ENCODE measurements at places on chromosomes 6 and 20. TPM values are rescaled to one million over a fixed set of nuclear protein-coding genes. Genes with fewer than 3 reads are reported as not detected.

DNA sequence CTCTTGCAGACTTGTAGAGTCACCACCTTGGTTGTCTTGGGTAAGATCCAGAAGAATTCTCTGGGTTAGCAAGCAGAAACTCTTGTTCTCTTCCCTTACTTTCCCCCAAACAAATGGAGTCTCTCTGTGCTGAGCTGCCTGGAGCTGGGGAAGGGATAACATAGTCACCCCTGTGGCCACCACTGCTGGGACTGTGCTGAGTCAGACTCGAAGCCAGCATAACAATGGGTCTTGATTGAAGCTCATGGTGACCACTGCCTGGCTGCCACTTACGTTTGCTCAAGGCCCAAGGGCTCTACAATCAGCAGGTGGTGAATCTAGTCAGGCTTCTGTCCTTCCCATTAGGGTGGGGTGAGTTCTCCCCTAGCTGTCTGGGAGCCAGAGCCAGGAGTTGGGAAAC, 15.4 kb upstream of the ERVFRD-1 start:
- DNase-seq: no peak
- no peak overlapping the region for H3K27ac ChIP-seq
- no peak overlapping the region for H3K4me3 ChIP-seq
- H3K4me1 ChIP-seq: peaks cover 8% of the 10 kb centered on the region
- no peaks in the 10 kb centered on the region for H3K27me3 ChIP-seq
- peaks cover 19% of the 10 kb centered on the region for H3K36me3 ChIP-seq

- peaks cover 2% of the 10 kb centered on the region for H3K4me1 ChIP-seq
- DNase-seq: peak; percentile 49
- H3K27ac ChIP-seq: no peak overlapping the region
- H3K36me3 ChIP-seq: no peaks in the 10 kb centered on the region
- H3K27me3 ChIP-seq: peaks cover 20% of the 10 kb centered on the region
- H3K4me3 ChIP-seq: no peak overlapping the region
These were observed 95.0 kb upstream of the IFNGR1 start for GRCh38 chr6:137313928-137314855.

DNA sequence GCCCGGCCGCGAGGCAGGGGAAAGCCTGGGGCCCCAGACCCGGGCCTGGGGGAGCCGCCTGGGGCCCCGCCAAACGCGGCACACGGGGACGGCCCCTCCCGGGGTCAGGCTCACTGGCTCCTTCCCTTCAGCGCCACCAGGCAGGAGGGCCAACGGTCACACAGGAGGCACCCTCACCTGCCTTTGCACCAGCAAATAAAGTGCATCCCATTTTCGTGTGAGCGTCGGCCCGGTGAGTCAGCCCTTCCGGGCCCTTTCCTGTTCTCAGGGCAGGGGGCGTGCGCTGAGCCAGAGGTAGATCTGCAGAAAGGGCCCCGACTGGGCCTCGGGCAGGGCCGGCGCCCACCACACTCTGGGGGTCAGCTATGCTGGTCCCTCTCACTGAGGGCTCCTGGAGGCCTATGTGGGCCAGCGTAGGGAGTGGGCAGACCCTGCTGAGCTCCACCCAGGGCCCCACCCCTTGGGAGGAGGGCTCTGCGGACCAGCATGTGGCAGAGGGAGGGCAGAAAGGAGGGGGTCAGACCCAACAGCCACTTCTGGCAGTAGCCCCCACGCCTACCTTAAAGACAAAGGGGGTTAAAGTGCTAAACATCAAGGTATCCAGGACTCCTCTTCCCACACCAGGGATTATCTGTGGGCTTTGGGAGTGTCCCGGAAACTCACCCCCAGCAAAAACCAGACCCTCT, 931 bp upstream of the UCKL1 start:
- peaks cover 3% of the 10 kb centered on the region for H3K36me3 ChIP-seq
- peaks cover 24% of the 10 kb centered on the region for H3K4me1 ChIP-seq
- H3K27me3 ChIP-seq: no peaks in the 10 kb centered on the region
- H3K4me3 ChIP-seq: peak overlapping the region; percentile 71

- H3K27ac ChIP-seq: no peak overlapping the region
- H3K27me3 ChIP-seq: no peaks in the 10 kb centered on the region
- H3K36me3 ChIP-seq: peaks cover 16% of the 10 kb centered on the region
- peaks cover 19% of the 10 kb centered on the region for H3K4me1 ChIP-seq
- no peak for DNase-seq
These were observed 45.7 kb upstream of the IRF4 start for GRCh38 chr6:345747-346385.

- H3K27ac ChIP-seq: no peak overlapping the region
- DNase-seq: no peak
- H3K36me3 ChIP-seq: no peaks in the 10 kb centered on the region
- no peak overlapping the region for H3K4me3 ChIP-seq
- peaks cover 4% of the 10 kb centered on the region for H3K27me3 ChIP-seq
These were observed 116.1 kb upstream of the INSM1 start for GRCh38 chr20:20251836-20252235.

DNA sequence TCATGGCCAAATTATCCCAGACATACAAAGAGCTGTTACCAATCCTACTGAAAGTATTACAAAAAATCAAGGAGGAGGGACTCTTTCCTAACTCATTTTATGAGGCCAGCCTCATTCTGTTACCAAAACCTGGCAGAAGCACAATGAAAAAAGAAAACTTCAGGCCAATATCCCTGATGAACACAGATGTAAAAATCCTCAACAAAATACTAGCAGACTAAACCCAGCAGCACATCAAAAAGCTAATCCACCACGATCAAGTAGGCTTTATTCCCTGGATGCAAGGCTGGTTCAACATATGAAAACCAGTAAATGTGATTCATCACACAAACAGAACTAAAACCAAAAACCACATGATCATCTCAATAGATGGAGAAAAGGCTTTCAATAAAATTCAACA, 109.2 kb downstream of the C6orf118 start:
- no peak overlapping the region for H3K27ac ChIP-seq
- H3K36me3 ChIP-seq: no peaks in the 10 kb centered on the region
- no peak overlapping the region for H3K4me3 ChIP-seq
- H3K4me1 ChIP-seq: no peaks in the 10 kb centered on the region
- H3K27me3 ChIP-seq: no peaks in the 10 kb centered on the region

- H3K4me1 ChIP-seq: peaks cover 11% of the 10 kb centered on the region
- H3K27ac ChIP-seq: no peak overlapping the region
- no peak for DNase-seq
- H3K36me3 ChIP-seq: peaks cover 17% of the 10 kb centered on the region
These were observed 13.4 kb upstream of the CPNE5 start for GRCh38 chr6:36852481-36853147.

DNA sequence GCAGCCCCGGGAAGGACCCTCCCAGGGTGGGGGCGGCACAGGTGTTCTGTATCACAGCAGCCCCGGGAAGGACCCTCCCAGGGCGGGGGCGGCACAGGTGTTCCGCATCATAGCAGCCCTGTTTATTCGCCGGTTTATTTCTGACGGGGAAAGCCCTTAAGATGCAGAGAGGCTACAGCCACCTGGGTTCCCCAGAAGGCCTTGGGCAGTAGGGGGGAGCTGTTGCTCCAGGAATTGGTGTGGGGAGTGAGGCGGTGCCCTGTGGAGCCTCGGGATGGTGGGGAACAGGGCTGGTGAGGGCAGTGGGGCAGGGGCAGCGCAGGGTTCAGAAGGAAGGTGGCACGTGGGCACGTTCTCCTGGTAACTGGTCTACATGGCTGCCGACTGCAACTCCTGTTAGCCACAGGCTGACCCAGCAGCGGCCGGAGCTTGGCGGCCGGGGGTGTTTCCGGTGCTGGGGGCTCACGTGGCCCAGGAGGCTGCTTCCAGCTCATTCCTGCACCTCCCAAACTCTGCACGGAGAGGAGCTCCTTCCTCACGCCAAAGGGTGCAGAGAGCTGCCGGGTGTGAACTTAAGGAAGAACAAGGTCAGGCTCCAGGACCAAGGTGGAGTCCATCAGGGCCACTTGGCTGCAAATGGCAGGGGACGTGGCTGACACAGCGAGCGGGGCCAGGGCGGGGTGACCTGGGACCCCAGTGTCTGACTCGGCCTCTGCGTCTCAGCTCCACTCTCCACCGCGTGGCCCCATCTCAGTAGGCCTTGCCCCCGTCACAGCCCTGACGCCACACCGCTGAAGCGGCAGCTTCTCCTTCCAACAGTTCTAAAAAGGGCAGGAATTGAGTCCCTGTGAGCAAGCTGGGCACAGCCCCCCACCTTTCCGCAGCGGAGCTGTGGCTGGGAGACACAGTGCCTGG, 13.2 kb downstream of the SLCO4A1 start:
- H3K27ac ChIP-seq: no peak overlapping the region
- no peaks in the 10 kb centered on the region for H3K27me3 ChIP-seq
- H3K36me3 ChIP-seq: peaks cover 8% of the 10 kb centered on the region
- no peak overlapping the region for H3K4me3 ChIP-seq

- H3K36me3 ChIP-seq: no peaks in the 10 kb centered on the region
- H3K27ac ChIP-seq: no peak overlapping the region
- no peak for DNase-seq
- no peak overlapping the region for H3K4me3 ChIP-seq
- no peaks in the 10 kb centered on the region for H3K4me1 ChIP-seq
These were observed 115.6 kb upstream of the SLC24A3 start for GRCh38 chr20:19096843-19097242.

DNA sequence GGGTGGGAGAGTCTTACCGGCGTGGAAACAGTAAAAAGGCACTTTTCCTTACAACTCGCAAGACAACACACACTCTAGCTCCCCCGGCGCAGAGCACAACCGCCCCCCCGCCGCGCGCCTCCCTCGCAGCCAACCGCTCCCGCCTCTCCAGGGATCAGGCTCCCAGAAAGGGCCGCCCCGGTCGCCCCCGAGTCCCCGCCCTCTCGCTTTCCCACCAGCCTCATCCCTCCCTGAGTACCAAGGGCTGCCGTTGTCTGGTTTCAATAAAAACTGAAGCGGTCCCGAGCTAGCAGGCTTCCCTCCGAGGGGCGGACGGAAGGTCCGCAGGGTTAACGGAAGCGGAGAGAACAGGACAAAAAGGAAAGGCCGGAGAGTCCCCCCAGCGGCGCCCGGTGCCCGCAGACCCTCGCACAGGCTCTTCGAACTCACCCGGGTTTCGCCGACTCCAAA, 804 bp downstream of the ELOVL5 start:
- peaks cover 7% of the 10 kb centered on the region for H3K27me3 ChIP-seq
- H3K36me3 ChIP-seq: peaks cover 14% of the 10 kb centered on the region
- H3K27ac ChIP-seq: peak overlapping the region; percentile 94

DNA sequence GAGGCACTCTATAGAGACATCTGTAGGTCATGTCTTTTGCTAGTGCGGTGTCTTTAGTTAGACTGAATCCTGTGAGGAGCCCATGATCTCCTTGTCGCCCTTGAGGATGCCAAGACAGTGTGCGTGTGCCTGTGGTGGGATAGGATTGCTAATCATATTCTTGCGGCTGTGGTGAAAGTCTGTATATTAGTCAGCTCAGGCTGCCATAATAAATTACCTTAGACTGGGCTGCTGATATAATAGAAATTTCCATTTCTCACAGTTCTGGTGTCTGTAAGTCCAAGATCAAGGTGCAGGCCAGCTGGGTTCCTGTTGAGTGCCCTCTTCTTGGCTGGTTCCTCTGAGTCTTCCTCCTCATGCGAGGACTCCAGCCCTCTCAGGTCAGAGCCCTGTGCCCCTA, 141.2 kb downstream of the JARID2 start:
- no peak overlapping the region for H3K4me3 ChIP-seq
- no peaks in the 10 kb centered on the region for H3K27me3 ChIP-seq
- DNase-seq: no peak
- peaks cover 68% of the 10 kb centered on the region for H3K4me1 ChIP-seq

DNA sequence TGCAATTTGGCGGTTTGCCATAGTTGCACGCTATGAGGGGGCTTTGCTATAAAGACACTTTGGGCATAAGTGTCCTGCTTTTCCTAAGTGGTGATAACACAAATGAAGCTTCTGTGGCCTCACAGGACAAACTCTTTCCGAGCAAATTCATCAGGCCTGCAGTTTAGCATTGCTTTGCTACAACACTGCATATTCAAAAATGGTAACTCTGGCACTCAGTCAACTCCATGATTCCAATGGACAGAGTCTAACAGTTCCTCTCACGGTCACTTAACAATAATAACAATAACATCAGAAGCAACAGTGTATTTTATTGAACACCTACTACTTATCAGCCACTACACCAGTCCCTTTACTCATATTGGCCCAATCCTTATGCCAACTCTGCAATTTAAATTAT, 222.5 kb downstream of the FRK start:
- no peak for DNase-seq
- no peaks in the 10 kb centered on the region for H3K4me1 ChIP-seq
- H3K4me3 ChIP-seq: no peak overlapping the region
- H3K27ac ChIP-seq: no peak overlapping the region

DNA sequence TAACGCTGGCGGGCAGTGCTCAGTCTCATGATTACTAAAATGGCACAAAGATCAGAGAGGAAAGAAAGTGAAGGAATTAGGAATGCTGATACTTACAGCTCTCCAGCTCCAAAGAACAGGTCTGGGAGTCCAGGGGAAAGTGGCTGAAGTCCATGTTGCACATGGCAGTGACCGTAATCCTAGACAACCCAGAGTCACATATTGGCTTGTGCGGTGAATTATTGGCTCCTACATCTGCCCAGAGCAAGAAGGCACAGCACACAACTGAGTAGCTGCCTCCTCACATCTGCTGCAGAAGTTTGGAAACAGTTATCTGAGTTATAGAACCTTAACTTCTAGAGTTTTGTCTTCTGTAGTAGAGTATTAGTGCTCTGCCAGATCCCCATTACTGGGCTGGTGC, 47.2 kb downstream of the GABRR2 start:
- no peaks in the 10 kb centered on the region for H3K36me3 ChIP-seq
- peaks cover 2% of the 10 kb centered on the region for H3K27me3 ChIP-seq
- no peak overlapping the region for H3K4me3 ChIP-seq
- peaks cover 3% of the 10 kb centered on the region for H3K4me1 ChIP-seq
- H3K27ac ChIP-seq: no peak overlapping the region
- no peak for DNase-seq

DNA sequence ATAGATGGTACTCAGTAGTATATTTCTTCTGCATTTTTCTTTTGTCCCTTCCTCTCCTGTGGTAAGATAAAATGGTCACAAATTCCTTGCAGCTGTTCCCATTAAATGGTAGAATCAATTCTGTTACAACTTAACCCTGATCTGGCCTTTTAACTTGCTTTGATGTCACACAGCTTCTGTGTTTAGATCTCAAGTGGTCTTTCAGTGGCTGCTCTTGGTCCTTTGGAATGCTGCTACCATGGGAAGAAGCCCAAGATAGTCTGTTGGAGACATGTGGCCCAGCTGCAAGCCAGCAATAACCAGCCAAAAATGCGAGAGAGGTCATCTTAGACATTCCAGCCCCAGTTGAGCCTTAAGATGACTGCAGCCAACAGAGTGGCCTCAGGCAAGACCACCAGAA, 429.7 kb downstream of the KIF16B start:
- H3K4me1 ChIP-seq: no peaks in the 10 kb centered on the region
- H3K27ac ChIP-seq: no peak overlapping the region
- H3K27me3 ChIP-seq: no peaks in the 10 kb centered on the region

The CCN5 gene
- total RNA-seq: not detected

The ALDH5A1 gene
- total RNA-seq: 6.9 TPM

The PAQR8 gene
- total RNA-seq: 26.4 TPM

The ADGRF4 gene
- total RNA-seq: not detected
